ENCODE measurements at places on chromosomes 11 and 22. TPM values are rescaled to one million over a fixed set of nuclear protein-coding genes. Genes with fewer than 3 reads are reported as not detected.
A peak's percentile ranks its signal among the peaks of the same experiment; 100 is the strongest.

DNA sequence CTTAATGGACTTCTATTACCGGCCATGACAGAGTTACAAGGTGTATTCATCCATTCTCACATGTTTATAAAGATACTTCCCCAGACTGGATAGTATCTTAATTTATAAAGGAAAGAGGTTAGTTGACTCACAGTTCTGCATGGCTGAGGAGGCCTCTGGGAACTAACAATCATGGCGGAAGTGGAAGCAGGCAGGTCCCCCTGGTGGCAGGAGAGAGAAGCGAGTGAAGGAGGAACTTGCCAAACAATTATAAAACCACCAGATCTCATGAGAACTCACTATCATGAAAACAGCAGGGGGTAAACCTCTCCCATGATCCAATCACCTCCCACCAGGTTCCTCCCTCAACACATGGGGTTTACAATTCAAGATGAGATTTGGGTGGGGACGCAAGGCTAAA, 170.0 kb upstream of the PDGFD start:
- no peaks in the 10 kb centered on the region for H3K27me3 ChIP-seq
- no peak for ATAC-seq
- no peak overlapping the region for H3K4me3 ChIP-seq
- no peaks in the 10 kb centered on the region for H3K4me1 ChIP-seq
- H3K36me3 ChIP-seq: no peaks in the 10 kb centered on the region

GRCh38 chr11:61654397-61654829, 25.8 kb upstream of the DAGLA start:
- no peak overlapping the region for H3K27ac ChIP-seq
- no peaks in the 10 kb centered on the region for H3K36me3 ChIP-seq
- peaks cover 15% of the 10 kb centered on the region for H3K27me3 ChIP-seq
- H3K4me1 ChIP-seq: no peaks in the 10 kb centered on the region

DNA sequence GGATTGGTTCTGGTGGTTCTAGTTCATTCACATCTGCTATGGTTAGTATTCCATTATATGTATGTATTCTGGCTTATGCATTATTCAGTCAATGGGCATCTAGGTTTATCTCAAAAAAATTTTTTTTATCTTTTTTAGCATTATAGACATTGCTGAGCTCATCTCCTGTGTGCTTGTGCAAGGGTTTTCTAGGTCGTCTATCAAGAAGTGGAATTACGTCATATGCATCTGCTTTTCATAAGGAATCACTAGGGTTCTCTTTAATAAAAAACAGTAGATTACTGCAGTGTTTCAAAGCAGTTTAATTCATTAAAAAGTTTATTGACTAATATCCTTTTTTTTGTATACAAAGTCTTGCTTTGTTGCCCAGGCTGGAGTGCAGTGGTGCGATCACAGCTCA, 21.3 kb downstream of the TBC1D22A start:
- no peak overlapping the region for H3K4me3 ChIP-seq
- no peaks in the 10 kb centered on the region for H3K27me3 ChIP-seq
- ATAC-seq: no peak
- peaks cover 46% of the 10 kb centered on the region for H3K4me1 ChIP-seq
- peaks cover 95% of the 10 kb centered on the region for H3K36me3 ChIP-seq
- H3K27ac ChIP-seq: no peak overlapping the region

GRCh38 chr11:114615448-114616361, 20.1 kb upstream of the NXPE4 start:
- H3K27me3 ChIP-seq: no peaks in the 10 kb centered on the region
- no peaks in the 10 kb centered on the region for H3K4me1 ChIP-seq
- H3K4me3 ChIP-seq: no peak overlapping the region
- no peaks in the 10 kb centered on the region for H3K36me3 ChIP-seq
- no peak overlapping the region for H3K27ac ChIP-seq

GRCh38 chr11:35330931-35331330, 88.4 kb downstream of the SLC1A2 start:
- peaks cover 40% of the 10 kb centered on the region for H3K4me1 ChIP-seq
- H3K27me3 ChIP-seq: no peaks in the 10 kb centered on the region
- peak overlapping the region; percentile 5 for H3K27ac ChIP-seq
- H3K36me3 ChIP-seq: no peaks in the 10 kb centered on the region
- H3K4me3 ChIP-seq: peak overlapping the region; percentile 8

DNA sequence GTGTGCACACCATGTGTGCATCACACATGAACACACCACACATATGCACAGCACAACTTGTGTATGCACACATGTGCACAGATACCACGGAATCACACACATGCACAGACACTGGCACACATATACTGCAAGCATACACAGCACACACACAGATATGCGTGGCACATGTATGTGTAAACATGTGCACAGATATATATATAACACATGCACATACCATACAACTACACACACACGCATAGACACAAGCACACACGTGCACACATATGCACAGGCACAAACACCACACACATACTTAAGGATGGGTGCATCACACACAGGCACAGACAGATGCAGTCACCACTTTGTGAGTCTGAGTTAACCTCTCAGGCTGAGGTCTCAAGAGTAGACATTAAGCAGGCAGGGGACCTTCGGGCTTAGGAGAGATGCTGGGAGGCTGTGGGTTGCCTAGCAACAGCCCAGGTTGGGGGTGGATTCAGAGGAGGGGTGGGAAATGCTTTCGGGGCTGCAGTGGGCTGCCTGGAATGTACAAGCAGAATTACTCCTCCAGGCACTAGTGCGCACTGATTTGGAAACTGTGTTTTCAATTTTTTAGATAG, 82.9 kb downstream of the MYO18B start:
- H3K4me3 ChIP-seq: no peak overlapping the region
- H3K27ac ChIP-seq: no peak overlapping the region
- peaks cover 2% of the 10 kb centered on the region for H3K4me1 ChIP-seq
- ATAC-seq: no peak
- peaks cover 29% of the 10 kb centered on the region for H3K27me3 ChIP-seq

DNA sequence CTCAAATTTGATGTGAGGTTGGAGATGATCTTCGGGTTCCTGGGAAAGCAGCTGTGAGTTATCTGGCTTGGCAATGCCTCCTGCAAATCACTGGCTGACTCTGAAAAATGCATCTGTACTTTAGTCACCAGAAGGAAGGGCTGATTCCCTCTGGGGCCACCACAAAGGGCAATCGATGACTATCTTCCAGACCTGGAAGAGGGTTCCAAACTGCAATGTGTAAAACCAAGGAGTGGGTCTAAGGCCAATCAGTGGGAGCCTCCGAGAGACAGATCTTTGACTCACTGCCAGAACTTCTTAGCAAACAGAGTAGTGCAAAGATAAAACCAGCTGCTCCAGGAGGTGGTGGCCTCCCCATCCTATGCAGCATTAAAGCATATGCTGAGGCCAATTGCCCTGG, 29.1 kb upstream of the PAK1 start:
- no peaks in the 10 kb centered on the region for H3K4me1 ChIP-seq
- ATAC-seq: no peak
- H3K4me3 ChIP-seq: no peak overlapping the region
- H3K27me3 ChIP-seq: peaks cover 25% of the 10 kb centered on the region
- H3K27ac ChIP-seq: no peak overlapping the region

Gene H19
- not detected for total RNA-seq

Gene SAA4
- total RNA-seq: not detected

Gene XKR3
- total RNA-seq: not detected

Gene POU2AF2
- total RNA-seq: 0.42 TPM

All from activated T-helper 17 cell treated with anti-CD3 and anti-CD28 coated beads, Interleukin-2, amount 50 U/mL, for 72 hours (primary cell).